Stimulated activated CD8-positive, alpha-beta memory T cell treated with anti-CD3 and anti-CD28 coated beads, Interleukin-7, amount 100 ng/mL, for 1 hour (primary cell): ENCODE measurements at places on chromosomes 4 and X.

DNA sequence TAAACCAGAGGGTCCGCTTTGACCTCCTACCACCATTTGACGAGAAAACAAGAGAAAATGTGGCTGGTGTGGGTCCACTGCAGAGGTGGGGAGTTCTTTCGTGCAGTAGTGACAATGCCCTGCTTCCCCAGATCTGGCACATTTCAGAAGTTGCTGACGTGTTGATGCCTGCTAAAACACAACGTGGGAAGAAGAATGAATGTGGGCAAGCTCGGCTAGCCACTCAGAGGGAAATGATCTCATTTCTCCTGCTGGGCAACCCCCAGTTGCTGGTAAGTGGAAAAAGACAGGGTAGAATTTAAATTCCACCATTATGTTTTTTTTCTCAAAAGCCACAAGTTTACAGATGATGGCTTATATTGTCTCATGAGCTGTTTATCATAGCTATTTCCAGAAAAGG lies 77.9 kb downstream of the LUZP4 start:
- no peak for DNase-seq

- DNase-seq = no peak
Observed at GRCh38 chr4:98572697-98573096, 85.7 kb downstream of the TSPAN5 start.

DNA sequence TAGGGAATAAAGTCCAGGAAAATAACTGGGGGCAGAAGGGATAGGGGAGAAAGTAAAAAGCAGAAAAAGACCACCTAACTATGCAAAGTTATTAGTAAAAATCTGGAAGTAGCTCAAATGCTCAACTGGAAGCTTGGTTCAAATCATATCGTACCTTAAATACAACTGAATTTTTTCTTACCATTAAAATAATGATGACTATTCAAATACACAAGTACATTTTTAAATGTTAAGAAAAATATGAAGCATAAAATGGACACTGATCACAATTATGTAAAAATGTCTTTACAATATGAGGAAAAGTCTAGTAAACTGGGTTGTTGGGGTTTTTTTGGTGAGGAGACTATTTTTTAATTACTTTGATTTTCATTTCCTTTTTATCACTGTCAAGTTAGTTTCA lies 3.1 kb downstream of the BRWD3 start:
- DNase-seq = no peak

DNA sequence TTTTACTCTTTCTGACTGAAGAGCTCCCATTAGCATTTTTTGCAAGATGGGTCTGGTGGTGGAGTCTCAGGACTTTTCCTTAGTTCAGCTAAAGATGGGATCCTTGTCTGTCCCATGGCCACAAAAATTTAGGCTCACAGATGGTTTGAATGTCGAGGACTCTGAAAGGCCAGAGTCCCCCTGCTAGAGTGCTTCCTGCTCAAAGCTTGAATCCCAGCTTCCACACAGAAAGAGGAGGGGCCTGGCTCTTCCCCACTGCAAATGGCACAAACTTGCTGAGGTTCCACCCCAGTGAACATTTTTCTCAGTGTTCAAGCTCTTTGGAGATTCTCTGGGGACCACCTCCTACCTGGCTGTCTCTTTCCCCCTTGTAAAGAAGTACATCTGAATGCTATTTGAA lies 64.7 kb upstream of the UGT2B15 start:
- DNase-seq = no peak

DNA sequence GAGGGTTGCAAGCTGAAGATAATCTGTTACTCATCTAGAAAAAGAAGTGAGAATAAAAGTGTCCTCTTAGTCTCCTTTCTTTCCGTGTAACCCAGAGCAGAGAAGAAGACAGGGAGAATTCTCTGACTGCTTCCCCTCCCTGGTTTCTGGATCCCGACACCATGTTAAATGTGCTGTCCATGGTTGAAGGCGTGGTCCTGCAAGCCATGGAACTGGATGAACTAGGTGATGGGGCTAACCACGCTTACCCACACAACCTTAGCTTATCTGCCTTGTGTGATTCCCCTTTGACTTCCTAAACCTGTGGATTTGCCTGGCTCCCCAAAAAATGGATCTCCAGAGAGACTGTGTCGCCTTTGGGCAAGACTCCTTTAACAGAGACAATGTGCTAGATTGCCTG lies 907.6 kb downstream of the FSTL5 start:
- no peak for DNase-seq

GRCh38 chr4:165972747-165973146 lies 99.7 kb downstream of the TLL1 start:
- DNase-seq = no peak

GRCh38 chrX:42602566-42602965 lies 175.4 kb downstream of the PPP1R2C start:
- no peak for DNase-seq

DNA sequence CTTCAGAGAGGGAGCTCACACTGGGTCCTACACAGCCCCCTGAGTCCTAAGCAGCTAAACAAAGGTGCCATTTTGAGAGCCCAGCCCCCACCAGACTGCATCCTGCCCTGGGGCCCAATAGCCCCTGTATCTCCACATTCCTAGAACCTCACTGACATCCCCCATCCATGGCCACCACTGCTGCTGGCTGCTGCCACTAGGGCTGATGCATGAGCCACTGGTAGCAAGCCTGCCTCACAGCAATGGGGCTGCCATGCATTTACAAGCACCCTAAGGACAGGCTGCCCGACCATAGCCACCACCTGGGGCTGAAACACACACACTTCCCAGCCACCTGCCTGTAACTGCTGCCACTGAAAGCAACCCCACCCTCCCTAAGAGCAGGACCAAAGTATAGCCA lies 26.5 kb upstream of the TRO start:
- no peak for DNase-seq

DNA sequence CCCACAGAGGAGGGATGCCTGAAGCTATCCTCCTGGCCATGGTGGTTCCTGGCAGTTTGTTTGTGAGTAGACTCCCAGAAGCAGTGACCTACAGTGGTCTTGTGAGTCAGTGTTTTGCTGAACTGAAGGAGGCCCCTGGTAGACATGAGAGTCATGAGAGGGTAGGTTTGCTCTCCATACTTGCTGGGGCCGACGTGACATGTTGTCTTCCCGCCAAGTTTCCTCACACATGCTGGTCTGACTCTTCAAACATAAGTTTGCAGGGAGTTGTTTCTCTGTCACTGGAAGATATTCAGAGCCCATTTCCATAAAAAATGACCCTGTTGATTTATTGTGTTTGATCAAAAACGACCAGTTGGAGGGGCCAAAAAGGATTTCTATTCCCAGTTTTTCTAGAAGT lies 131.1 kb upstream of the SCML1 start:
- no peak for DNase-seq

- no peak for DNase-seq
Observed at GRCh38 chr4:147492306-147492705, 11.4 kb downstream of the EDNRA start.

DNA sequence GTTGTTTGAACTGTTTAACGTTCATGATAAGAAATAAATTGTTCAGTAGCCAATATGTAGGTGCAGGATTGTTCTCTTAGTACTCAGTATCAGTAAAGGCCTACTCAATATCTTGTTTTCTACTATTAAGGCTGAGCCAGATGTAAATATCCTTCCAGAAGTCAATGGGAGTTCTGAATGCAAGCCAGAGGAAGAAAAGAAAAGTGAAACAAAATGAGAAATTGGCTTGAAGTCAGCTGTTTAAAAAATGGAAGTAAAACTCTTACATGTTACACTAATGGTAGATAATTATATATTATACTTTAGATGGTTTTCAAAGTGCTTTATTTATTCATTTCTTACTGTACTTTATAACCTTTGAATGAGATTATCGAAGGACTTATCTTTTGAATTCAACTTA lies 1417.9 kb downstream of the ADGRL3 start:
- no peak for DNase-seq

DNA sequence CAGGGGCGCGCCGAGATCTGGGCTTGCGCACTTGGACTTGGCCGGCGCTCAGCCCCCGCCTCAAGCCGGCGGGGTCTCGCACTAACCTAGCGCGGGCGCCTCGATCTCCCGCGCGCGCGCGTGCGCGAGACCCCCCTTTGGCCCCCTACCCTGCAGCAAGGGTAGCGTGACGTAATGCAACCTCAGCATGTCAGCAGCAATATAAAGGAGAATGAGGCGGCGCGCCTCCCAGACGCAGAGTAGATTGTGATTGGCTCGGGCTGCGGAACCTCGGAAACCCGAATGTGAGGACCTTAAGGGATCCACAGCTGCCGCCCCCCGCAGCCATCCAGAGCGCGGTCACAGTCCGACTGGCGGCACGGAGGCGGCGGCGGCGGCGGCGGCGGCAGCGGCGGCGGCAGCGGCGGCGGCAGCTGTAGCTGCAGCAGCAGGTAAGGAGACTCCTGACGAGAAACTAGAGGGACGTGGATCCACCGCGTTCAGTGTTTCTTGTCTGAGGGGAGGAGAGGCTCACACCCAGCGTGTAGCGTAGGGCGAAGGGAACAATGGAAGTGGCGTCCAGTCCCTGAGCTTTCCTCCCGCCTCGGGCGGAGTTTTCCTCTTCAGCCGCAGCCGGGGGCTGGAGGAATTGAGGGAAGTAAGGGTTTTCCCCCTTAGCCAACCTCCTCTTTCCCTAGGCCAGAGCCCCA lies at the start of the genes SATL1 and ZNF711:
TSS of gene SATL1 (minus strand) at position 19 of the 689 bp plus-strand sequence. CDS start 134,811 bp downstream, outside the sequence.
TSS of gene ZNF711 (plus strand) at position 231 of the 689 bp plus-strand sequence. CDS start 3,582 bp downstream, outside the sequence.
- DNase-seq = no peak

DNA sequence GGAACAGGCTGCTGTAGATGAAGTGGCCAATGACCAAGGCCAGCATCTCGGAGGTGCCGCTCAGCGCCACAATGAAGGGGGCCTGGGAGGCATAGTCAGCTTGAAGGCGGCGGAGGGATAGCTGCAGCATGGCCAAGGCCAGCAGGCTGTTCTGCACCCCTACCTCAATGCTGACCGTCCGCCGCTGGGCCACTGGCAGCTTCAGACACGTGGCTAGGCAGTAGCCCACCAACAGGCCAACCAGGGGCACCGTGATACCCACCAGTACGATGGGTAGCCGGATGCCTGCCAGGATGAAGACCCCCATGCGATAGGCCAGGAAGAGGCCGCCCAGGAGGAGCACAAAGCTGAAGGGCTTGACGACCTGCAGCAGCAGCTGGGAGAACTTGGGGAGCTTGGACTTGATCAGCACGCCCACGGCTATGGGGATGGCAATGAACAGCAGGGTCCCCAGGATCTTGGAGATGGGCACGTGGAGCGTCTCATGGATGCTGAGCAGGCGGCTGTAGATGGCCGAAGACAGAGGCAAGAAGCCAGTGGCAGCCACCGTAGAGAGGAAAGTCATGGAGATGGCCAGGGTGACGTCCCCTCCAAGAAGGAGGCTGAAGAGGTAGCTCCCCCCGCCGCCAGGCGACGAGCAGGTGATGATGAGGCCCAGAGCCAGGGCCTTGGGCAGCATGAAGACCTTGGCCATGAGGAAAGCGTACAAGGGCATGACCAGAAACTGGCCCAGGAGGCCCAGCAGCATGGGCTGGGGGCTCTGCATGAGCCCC lies 1.3 kb upstream of the UBL4A start:
- no peak for DNase-seq

- no peak for DNase-seq
Observed at GRCh38 chr4:68718447-68719074, 48.1 kb upstream of the UGT2B15 start.

- no peak for DNase-seq
Observed at GRCh38 chr4:62415256-62415655, 1215.1 kb downstream of the ADGRL3 start.

DNA sequence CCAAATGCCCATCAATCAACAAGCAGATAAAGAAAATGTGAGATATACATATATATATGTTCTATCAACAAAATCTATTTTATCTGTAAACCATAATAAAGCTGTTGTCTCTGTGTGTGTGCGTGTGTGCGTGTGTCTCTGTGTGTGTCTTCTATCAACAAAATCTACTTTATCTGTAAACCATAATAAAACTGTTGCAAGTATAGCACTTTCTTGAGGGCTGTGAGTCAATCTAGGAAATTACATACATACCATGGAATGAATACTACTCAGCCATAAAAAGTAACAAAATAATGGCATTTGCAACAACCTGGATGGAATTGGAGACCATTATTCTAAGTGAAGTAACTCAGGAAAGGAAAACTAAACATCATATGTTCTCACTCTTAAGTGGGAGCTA lies 12.5 kb upstream of the PLK4 start:
- no peak for DNase-seq

DNA sequence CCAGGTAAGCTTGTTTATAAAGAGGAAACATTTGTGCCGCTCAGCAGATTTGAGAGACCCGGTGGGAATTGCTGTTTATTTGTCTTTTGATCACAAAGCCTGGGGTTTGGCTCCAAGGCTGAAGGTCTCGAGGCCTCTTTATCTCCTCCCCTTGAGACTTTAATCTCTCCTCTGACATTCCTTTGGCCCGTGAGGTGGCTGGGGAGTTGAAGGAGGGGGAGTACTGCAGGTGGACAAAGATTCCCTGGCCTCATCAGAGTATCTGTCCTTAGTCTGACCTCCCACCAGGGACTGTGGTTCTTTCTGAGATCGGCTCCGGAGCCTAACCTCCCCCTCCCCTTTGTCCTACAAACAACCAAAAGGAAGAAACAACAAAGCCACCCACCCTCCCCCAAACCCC lies 216.5 kb downstream of the MID1IP1 start:
- no peak for DNase-seq

DNA sequence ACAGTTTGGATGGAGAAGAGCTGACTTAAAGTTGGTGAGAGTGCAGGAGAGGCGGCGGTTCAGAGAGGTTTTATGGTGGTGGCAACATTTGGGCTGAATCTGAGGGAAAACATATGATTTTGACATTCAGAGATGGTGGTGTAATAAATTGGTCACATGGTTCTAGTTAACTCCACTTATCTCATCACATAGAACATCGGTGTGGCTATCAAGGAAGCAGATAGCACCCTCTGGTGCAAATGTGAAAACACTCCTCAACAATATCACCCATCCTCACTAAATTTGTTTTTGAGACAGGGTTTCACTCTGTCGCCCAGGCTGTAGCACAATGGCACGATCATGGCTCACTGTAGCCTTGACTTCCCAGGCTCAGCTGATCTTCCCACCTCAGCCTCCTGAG lies 28.8 kb downstream of the SUPT20HL2 start:
- DNase-seq = no peak

GRCh38 chrX:44432641-44433040 lies 89.2 kb upstream of the EFHC2 start:
- DNase-seq = no peak

- DNase-seq = no peak
Observed at GRCh38 chrX:49270249-49270921, 792 bp downstream of the PPP1R3F start.

DNA sequence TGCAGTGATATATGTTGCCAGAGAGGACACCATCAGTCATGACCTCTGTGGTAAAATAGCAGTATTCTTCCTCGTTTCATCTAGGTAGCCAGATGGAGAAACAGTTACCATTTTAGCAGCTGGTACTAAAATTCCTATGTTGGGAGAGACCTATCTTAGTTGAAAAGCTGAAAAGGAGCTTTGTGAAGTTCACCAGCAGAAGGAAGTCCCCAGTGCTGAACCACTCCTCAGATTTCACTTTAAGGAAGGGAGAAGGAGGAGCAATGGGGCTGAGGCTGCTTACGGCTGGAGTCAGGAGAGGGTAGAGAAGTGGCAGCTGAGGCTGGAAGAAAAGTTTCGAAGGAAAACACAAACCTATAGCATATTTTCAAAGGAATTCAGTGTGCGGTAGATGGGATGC lies 103.7 kb downstream of the ATXN3L start:
- DNase-seq = no peak

GRCh38 chr4:166577639-166578038 lies 656.7 kb downstream of the SPOCK3 start:
- no peak for DNase-seq

GRCh38 chrX:125628435-125628834 lies 308.8 kb downstream of the TEX13C start:
- DNase-seq = no peak
